Endodermal cell (in vitro differentiated cells): ENCODE measurements at places on chromosomes 5 and 9. TPM values are rescaled to one million over a fixed set of nuclear protein-coding genes. Genes with fewer than 3 reads are reported as not detected.

- DNase-seq, result no peak
Observed at GRCh38 chr5:167472566-167473108, 818.8 kb upstream of the WWC1 start.

- DNase-seq, result no peak
Observed at GRCh38 chr5:74605759-74606158, 34.8 kb downstream of the ENC1 start.

GRCh38 chr5:53291528-53291927, 182.0 kb upstream of the MOCS2 start:
- no peak for DNase-seq

DNA sequence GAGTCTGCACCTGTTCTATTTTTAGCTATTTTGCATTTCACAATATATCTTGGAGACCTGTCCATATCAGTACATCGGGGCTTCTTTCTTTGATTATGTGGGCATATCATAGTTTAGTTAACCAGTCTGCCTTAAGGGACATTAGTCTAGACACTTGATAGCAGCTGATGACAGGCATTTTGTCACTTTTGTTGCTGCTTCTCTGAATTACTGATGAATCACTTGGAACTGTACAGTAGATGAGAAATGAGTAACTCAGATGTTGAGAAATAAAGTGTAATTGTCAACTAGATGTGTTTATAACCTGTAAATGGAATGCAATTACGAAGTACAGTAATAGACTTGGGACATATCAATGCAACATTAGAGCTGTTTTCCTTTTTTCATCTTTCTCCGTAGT, 7.1 kb downstream of the ZFP2 start:
- DNase-seq, result no peak

Gene TRIM7
- not detected in 2 replicates for total RNA-seq
